GM23338 (cell line): ENCODE measurements at places on chromosomes 11 and 22.
A peak's percentile ranks its signal among the peaks of the same experiment; 100 is the strongest.

DNA sequence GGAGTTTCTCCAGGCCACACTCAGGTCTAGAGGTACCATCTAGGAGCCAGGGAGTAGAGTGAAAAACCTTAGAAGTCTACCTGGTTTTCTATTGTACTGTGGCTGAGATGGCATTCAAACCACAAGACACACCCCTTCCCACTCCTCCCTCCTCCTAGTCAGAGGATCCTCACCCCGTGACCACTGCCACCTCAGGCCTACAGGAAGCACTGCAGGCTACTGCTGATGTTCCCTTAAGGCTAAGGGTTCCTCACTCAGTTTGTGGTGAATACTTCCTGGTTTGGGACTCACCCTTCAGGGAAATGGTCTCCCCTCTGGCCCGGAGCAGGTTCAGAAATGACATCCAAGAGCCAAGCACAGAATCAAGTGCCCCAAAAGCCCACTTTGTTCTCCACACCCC is 1293.9 kb downstream of the JRKL start:
- peak; percentile 83 for DNase-seq

DNA sequence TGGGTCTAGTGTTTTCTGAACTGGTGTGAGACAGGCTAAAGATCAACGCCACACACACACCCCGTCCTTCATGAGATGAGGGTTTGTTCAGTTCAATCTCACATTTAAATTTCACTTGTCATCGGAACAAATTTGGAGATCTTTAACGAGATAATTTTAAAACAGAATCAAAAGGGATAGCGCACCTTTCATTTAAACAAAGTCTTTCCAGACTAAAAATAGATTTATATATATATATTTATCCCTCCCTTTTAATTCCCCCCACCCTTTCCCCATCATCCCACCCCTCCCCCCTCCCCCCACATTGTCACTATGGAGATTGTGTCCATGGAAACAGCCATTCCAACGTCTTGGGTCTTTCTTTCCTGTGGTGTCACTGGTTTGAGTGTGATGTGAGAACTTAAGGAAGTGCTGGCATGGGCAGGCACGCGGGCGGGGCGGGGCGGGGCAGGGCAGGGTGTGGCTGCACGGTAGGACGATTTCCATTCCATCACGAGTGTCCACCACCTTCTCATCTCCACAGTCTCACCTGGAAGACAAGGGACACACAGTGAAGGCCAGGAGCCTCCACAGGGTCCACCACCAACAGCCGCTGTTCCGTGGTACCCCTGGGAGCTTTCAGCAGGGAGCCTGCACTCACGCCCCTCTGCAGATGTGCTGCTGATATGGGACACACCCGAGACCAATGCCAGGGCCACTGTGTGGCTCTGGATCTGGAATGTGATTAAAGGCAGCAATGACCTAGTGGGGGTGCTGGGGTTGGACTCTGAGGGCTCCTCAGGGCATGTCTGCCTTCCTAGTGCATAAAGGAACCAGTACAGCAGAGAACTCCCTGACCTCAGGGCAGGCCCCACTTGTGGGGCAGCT is 30.5 kb upstream of the CYP2D6 start:
- DNase-seq = no peak

DNA sequence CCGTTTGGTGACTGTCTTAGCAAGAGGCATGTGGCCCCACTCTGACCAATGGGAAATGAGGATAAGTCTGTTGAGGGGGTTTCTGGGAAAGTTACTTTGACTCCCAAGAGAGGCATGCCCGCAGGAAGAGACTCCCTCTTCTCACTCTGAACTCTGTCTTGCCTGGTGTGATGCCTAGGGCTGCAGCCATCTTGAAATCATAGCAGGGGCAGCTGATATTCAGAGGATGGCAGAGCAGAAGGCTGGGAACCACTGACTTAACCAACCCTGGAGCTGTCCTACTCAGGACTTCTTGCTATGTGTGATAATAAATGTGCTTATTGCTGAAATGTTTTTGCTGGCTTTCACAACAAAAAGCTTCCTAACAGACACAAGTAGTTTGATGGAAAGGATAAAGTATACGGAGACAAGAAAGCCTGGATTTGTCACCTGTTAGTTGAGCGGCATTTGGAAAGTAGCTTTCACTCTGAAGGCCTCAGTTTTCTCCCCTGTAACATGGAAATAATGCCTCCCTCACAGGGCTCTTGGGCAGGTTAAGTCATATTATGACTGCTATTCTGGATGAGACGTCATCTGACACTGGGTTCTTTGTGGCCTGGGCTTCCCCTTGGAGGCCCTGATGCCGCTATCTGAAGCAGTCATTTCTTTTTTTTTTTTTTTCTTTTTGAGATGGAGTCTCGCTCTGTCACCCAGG is 128.5 kb downstream of the CEP164 start:
- DNase-seq = no peak

DNA sequence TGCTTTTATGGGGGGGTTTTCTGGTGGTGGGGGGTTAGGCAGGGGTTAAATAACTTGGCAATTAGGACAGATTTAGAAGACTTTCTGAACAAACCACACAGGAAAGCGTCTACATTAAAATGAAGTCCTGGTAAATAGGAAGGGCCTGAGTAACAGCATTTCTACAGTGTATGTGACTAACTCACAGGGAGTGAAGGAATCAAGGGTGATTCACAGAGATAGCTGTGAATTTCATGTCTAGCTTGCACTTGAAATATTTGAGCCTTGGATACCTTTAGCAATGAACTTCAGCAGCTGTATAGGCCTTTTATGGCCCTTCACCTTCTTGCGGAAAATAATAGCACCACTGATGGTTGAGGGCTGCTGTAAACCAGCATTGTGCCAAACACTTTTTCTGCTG is 26.1 kb upstream of the LDHA start:
- DNase-seq = no peak

GRCh38 chr11:68946416-68947090 is 34.2 kb downstream of the MRGPRD start:
- no peak for DNase-seq

DNA sequence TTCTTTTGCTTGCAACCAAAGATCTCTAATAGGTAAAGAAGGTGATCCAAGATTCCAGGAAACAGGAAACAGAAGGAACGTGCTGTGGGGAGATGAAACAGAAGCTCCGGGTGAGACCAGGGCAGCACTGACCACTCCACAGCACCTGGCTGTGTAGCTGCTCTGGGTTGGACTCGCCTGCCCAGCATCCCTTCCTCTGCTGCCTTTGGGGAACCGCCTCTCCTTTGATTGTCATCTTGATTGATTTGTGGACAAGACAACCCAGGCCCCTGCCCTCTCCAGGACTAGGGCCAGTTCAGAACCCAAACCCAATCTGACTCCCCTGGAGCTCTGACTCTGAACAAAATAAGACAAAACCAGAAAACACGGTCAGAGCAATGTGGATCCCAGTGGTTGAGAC is 14.7 kb upstream of the APOBEC3A start:
- DNase-seq = no peak

DNA sequence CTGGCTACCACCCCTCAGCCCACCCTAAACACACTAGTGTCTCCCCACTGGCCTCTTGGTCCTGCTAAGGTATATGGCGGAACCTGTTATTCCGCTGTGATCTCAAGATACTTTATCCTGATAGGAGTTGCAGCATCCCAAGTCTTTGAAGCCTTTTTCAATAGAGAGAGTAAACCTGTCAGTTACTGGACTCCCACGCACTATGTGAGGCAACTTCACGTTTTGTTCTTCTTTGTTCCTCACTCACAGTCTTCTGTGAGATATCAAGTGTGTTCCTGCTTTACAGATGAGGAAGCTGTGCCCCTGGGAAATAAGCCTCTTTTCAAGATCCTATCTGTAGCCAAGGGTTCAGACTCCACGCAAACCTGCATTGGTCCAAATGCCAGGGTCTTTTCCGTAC is 127.8 kb downstream of the MYO18B start:
- DNase-seq = no peak

GRCh38 chr11:65654375-65655349 is 8.1 kb downstream of the RELA start:
- DNase-seq = no peak
